Astrocyte (in vitro differentiated cells and primary cell): ENCODE measurements at places on chromosomes 11 and 22.

GRCh38 chr22:49354516-49355210 is 473.0 kb downstream of the BRD1 start:
- H3K36me3 ChIP-seq = no peaks in the 10 kb centered on the region
- no peak overlapping the region for H3K4me3 ChIP-seq
- H3K27ac ChIP-seq = no peak overlapping the region

GRCh38 chr11:18264035-18264434 is 2.0 kb upstream of the SAA1 start:
- H3K36me3 ChIP-seq = no peaks in the 10 kb centered on the region
- H3K27ac ChIP-seq = no peak overlapping the region
- H3K4me3 ChIP-seq = no peak overlapping the region
- no peaks in the 10 kb centered on the region for H3K27me3 ChIP-seq
- DNase-seq = no peak

DNA sequence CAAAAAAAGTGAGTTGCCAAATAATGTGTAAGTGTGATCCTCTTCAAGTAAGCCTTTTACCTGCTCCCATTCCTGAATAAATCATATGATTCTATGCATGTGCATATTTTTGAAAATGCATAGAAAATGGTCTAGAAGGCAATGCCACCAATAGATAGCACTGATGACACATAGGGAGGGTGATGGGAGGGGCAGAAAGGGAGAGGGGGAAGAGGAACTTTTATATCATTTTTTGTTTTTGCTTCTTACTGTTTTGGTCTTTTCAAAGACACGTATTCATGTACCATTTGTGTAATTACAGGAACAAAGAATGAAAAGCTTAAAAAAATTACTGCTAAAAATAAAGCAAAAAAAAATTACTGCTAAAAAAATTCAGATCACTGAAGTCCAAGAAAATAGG is 60.8 kb downstream of the C11orf58 start:
- DNase-seq = no peak
- H3K27ac ChIP-seq = no peak overlapping the region
- H3K4me1 ChIP-seq = no peaks in the 10 kb centered on the region
- no peaks in the 10 kb centered on the region for H3K27me3 ChIP-seq
- H3K4me3 ChIP-seq = no peak overlapping the region

GRCh38 chr22:32836280-32837123 is 35.0 kb downstream of the TIMP3 start:
- no peak overlapping the region for H3K27ac ChIP-seq
- H3K27me3 ChIP-seq = no peaks in the 10 kb centered on the region
- peaks cover 5% of the 10 kb centered on the region for H3K4me1 ChIP-seq
- no peak for DNase-seq
- no peak overlapping the region for H3K4me3 ChIP-seq

GRCh38 chr11:115869780-115870431 is 365.7 kb upstream of the CADM1 start:
- no peaks in the 10 kb centered on the region for H3K36me3 ChIP-seq
- no peak overlapping the region for H3K4me3 ChIP-seq
- H3K4me1 ChIP-seq = no peaks in the 10 kb centered on the region
- no peak for DNase-seq
- no peak overlapping the region for H3K27ac ChIP-seq
- H3K27me3 ChIP-seq = no peaks in the 10 kb centered on the region

DNA sequence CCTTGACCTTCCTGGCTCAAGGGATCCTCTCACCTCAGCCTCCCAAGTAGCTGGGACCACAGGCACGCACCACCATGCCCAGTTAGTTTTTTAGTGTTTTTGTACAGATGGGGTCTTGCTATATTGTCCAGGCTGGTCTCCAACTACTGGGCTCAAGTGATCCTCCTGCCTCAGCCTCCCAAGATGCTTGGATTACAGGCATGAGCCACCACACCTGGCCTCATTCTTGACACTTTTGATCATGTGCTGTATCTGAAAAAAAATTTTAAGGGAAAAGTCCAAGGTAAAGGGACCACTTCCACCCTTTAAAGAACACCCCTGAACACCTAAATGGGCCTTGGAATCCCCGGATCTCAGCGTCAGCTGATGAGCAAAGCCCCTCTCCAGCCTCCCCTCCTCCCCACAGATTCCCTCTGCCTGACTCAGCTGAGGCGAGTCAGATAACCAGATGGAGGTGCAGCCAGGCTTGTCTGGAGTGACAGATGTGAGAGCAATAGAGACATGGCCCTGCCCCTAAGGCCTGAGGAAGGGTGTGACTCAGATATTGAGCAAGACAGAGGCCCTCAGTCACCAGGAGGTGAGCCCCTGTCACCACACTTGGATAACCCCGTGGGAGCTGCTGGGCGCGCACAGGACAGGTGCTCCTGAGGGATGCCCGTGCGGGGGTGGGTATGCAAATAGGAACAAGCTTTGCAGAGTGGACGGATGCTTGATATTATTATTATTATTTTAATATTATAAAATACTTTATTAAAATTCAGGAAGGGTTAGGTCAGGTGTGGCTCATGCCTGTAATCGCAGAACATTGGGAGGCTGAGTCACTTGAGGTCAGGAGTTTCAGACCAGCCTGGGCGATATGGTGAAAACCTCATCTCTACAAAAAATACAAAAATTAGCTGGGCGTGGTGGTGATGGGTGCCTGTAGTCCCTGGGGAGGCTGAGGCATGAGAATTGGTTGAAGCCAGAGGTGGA is 5.0 kb upstream of the CCDC88B start:
- no peaks in the 10 kb centered on the region for H3K27me3 ChIP-seq
- H3K4me3 ChIP-seq = no peak overlapping the region
- H3K27ac ChIP-seq = peak overlapping the region; percentile 51

GRCh38 chr11:112025707-112026106 is 499 bp downstream of the DLAT start:
- DNase-seq = peak; percentile 10
- H3K27ac ChIP-seq = peak overlapping the region; percentile 76
- H3K4me1 ChIP-seq = peaks cover 7% of the 10 kb centered on the region
- peaks cover 10% of the 10 kb centered on the region for H3K36me3 ChIP-seq

DNA sequence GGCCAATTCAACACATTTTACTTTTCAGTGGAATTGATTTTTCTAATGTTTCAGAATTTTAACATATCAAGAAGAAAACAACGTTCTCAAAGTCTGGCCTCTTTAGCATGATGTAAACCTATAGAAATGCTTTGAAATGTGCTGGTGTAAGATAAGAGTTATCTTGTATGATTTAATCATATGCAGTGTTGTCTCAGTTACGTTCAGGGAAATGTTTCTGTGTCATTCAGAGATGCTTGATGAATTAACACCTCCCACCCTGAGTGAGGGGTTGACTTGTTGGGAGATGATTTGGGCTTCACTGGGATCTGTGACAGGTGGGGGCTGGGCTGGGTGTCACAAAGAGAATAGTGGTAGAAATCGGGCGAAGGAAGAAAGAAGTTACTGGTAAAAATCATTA is 15.7 kb upstream of the MYO18B start:
- H3K27ac ChIP-seq = no peak overlapping the region
- H3K4me3 ChIP-seq = no peak overlapping the region
- DNase-seq = no peak
- no peaks in the 10 kb centered on the region for H3K27me3 ChIP-seq
- no peaks in the 10 kb centered on the region for H3K4me1 ChIP-seq

DNA sequence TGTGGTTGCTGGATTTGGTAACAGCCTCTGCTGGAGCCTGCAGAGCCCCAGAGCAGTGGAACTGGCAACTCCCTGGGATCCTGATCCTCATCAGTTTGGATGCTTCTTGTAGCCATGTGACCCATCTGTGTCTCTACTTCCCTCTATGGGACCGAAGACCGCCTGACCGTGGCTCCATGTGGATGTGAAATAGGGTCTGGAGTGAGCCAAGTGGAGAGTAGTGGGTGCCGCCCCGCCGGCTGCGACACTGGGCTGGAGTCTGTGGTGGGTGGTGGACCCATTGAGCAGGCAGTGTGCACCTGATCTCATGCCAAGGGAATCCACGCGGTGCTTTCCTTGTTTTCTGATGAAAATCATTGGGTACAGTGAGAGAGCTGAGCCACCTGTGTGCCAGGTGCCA is 543.2 kb upstream of the B3GAT1 start:
- no peaks in the 10 kb centered on the region for H3K36me3 ChIP-seq
- H3K4me1 ChIP-seq = peaks cover 14% of the 10 kb centered on the region
- no peak for DNase-seq
- no peak overlapping the region for H3K4me3 ChIP-seq
- no peak overlapping the region for H3K27ac ChIP-seq

- no peaks in the 10 kb centered on the region for H3K4me1 ChIP-seq
- H3K27me3 ChIP-seq = no peaks in the 10 kb centered on the region
- H3K4me3 ChIP-seq = no peak overlapping the region
Observed at GRCh38 chr11:83520849-83521248, 234.7 kb upstream of the CCDC90B start.

GRCh38 chr11:67389477-67389876 is 2.3 kb upstream of the RAD9A start:
- H3K4me1 ChIP-seq = peaks cover 19% of the 10 kb centered on the region
- peaks cover 3% of the 10 kb centered on the region for H3K27me3 ChIP-seq
- no peak overlapping the region for H3K4me3 ChIP-seq
- DNase-seq = no peak
- no peaks in the 10 kb centered on the region for H3K36me3 ChIP-seq
- H3K27ac ChIP-seq = no peak overlapping the region

DNA sequence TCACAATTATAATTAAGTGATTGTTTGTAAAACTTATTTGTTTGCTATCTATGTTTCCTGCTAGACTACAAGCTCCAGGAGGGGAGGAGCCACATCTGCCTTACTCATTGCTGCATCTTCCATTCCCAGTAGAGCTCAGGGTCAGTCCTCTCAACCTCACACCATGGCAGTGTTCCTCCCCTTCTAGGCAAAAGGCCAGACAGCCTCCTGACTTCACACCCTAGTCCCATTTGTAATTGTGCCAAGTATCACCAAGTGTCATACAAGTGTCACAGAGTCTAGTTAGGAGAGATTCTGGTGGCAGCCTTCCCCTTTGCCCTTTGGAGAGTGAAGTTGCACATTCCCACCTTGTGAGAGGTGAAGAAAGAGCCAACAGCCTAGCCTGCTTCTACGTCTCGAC is 490.4 kb downstream of the INSC start:
- no peaks in the 10 kb centered on the region for H3K36me3 ChIP-seq
- H3K4me1 ChIP-seq = no peaks in the 10 kb centered on the region
- H3K27me3 ChIP-seq = peaks cover 2% of the 10 kb centered on the region
- no peak overlapping the region for H3K27ac ChIP-seq
